WTC11 (cell line): ENCODE measurements at places on chromosomes 7 and 10. TPM values are rescaled to one million over a fixed set of nuclear protein-coding genes. Genes with fewer than 3 reads are reported as not detected.
A peak's percentile ranks its signal among the peaks of the same experiment; 100 is the strongest.

- no peak overlapping the region for H3K27ac ChIP-seq
- no peak for DNase-seq
- H3K4me1 ChIP-seq = no peaks in the 10 kb centered on the region
- no peak overlapping the region for H3K4me3 ChIP-seq
These were observed 724.2 kb downstream of the GATA3 start for GRCh38 chr10:8778713-8779112.

GRCh38 chr7:55325371-55325792, 39.8 kb upstream of the LANCL2 start:
- no peak overlapping the region for H3K4me3 ChIP-seq
- no peak for DNase-seq
- no peaks in the 10 kb centered on the region; the same call in 1 of the 2 replicates for H3K27me3 ChIP-seq
- H3K27ac ChIP-seq = no peak overlapping the region
- no peaks in the 10 kb centered on the region for H3K4me1 ChIP-seq
- no peaks in the 10 kb centered on the region for H3K36me3 ChIP-seq

- peak overlapping the region; percentile 15 for H3K27ac ChIP-seq
- H3K4me1 ChIP-seq = peaks cover 46% of the 10 kb centered on the region
These were observed 19.1 kb downstream of the ATXN7L1 start for GRCh38 chr7:105857009-105857952.

Gene NRF1
- total RNA-seq = 16.4 to 18.3 TPM (median 16.4 TPM) in 3 replicates

Gene OSBPL3
- 16.0 to 20.2 TPM (median 17.1 TPM) in 3 replicates for total RNA-seq

DNA sequence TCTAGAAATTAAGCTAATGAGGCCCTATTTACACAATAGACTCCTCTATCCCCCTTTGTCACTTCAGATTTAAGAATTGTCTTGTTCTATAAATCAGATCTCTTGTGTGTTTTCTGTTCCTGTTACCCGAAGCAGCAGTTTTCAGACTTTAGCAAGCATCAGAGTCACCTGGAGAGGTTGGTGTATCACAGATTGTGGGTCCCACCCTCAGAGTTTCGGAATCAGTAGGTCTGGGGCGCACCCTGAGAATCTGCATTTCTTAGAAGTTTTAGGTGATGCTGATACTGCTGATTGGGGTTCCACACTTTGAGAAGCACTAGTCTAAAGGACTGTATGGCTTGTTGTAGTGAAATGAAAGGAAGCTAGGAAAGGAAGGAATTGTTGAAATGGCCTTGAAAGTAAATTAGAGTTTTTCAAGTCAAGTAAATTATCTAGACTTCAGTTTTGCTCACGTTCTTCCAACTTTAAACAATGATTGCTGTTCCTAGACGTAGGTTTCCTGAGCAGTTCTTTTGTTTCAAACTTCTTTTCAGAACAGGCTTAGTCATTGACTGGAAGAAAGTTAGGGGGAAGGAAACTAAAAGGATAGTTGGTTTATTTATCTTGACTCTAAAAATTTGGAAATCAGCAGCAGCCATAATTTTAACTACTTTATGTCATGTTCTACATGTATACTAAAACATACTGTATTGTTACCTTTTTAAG, 15.7 kb downstream of the BPGM start:
- H3K4me1 ChIP-seq = peaks cover 10% of the 10 kb centered on the region
- peak overlapping the region; percentile 48; the same call in 1 of the 2 replicates for H3K27ac ChIP-seq
- DNase-seq = no peak

- H3K27me3 ChIP-seq = no peaks in the 10 kb centered on the region
These were observed 166.2 kb downstream of the ZNF365 start for GRCh38 chr10:62540389-62540788.

- no peak overlapping the region for H3K4me3 ChIP-seq
- no peak overlapping the region for H3K27ac ChIP-seq
- no peaks in the 10 kb centered on the region for H3K27me3 ChIP-seq
- H3K36me3 ChIP-seq = no peaks in the 10 kb centered on the region
These were observed 41.8 kb downstream of the ASZ1 start for GRCh38 chr7:117385363-117386109.

Gene INSYN2A
- total RNA-seq = 0.13 to 0.23 TPM (median 0.21 TPM) in 3 replicates

DNA sequence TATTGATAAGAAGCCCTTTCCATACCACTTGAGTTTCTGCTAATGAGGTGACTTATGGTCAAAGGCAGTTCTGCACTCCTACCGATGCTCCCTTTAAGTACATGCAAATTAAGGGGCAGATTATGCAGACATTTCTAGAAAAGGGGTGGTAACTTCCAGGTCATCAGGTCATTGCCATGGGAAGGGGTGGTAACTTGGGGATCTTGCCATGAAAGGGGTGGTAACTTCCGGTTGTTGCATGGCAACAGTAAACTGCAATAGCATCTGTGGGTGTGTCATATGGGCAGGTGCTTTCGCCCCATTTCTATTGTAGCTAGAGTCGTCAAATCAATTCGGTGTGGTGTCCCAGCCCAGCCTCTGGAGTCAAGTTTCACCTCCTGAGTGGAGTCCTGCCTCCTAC, 150.9 kb downstream of the UBE2H start:
- no peak overlapping the region for H3K27ac ChIP-seq
- H3K36me3 ChIP-seq = no peaks in the 10 kb centered on the region
- no peak overlapping the region for H3K4me3 ChIP-seq
- DNase-seq = peak; percentile 21
- peaks cover 53% of the 10 kb centered on the region for H3K4me1 ChIP-seq

GRCh38 chr7:104805449-104806317, 208.3 kb upstream of the KMT2E start:
- H3K4me3 ChIP-seq = no peak overlapping the region
- no peaks in the 10 kb centered on the region for H3K36me3 ChIP-seq
- H3K27me3 ChIP-seq = no peaks in the 10 kb centered on the region

DNA sequence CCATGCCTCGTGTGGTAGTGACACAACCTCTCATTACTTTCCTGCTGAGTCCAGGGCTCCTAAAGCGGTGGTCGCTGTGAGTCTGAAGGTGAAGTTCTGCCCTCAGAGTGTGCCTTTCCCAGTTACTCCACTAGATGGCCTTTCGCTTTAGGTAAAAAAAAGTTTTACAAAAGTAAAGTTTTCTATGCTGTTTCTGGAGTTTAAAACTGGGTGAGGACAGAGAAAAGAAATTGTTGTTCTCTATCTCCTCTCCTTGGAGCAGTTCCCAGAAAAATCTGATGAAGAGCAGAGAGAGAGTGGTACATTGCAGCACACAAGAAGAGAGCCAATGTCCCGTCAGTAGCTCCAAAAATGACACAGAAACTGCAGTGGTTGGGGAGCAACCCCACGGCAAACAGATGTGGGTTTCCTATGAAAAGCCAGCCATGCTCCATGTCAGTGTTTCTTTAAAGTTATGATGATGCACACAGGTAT, 257.1 kb downstream of the GLI3 start:
- H3K4me1 ChIP-seq = peaks cover 14% of the 10 kb centered on the region
- DNase-seq = peak; percentile 37
- H3K36me3 ChIP-seq = peaks cover 12% of the 10 kb centered on the region
- H3K27me3 ChIP-seq = no peaks in the 10 kb centered on the region
- no peak overlapping the region for H3K27ac ChIP-seq
- H3K4me3 ChIP-seq = no peak overlapping the region

GRCh38 chr7:26074919-26075318, 77.1 kb upstream of the NFE2L3 start:
- no peak overlapping the region for H3K4me3 ChIP-seq
- no peaks in the 10 kb centered on the region for H3K36me3 ChIP-seq
- H3K4me1 ChIP-seq = peaks cover 20% of the 10 kb centered on the region
- H3K27ac ChIP-seq = no peak overlapping the region

Gene MMRN2
- 1.7 to 2.8 TPM (median 2.4 TPM) in 3 replicates for total RNA-seq

Gene FEZF1
- 11.1 to 20.0 TPM (median 11.6 TPM) in 3 replicates for total RNA-seq

Gene AGR3
- not detected in 3 replicates for total RNA-seq

- peaks cover 13% of the 10 kb centered on the region for H3K36me3 ChIP-seq
- H3K4me3 ChIP-seq = no peak overlapping the region
- H3K27me3 ChIP-seq = no peaks in the 10 kb centered on the region
- H3K4me1 ChIP-seq = peaks cover 22% of the 10 kb centered on the region
- no peak overlapping the region for H3K27ac ChIP-seq
These were observed 275.5 kb upstream of the DGKB start for GRCh38 chr7:15178065-15178464.

DNA sequence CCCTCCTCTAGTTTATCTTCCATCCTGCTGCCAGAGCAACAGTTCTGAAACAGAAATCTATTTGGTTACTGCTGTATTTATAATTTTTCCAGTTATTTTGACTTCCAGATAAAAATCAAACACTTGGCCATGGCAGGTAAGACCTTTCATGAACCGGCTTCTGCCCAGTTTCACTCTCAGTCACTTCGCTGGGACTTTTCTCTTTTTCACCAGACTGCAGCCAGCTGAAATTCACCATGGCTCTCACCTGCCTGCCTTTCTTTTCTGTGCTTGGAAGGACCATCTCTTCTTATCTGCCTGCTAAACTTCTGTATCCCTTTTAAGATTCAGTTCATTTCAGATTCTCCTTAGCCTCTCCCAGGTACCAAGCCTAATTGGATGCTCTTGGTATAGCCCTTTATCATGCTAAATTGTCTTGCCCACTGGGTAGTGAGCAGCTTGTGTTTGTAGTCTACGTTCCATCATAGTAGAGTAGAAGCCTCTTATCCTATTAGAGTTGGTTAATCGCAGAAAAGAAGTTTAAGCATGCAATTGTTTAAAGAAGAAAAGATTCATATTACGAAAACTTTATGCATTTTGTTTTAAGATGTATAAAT, 71.7 kb downstream of the TAF3 start:
- H3K4me1 ChIP-seq = peaks cover 21% of the 10 kb centered on the region
- DNase-seq = no peak
- no peaks in the 10 kb centered on the region for H3K36me3 ChIP-seq
- peak overlapping the region; percentile 16; the same call in 1 of the 2 replicates for H3K27ac ChIP-seq
- no peaks in the 10 kb centered on the region for H3K27me3 ChIP-seq
- H3K4me3 ChIP-seq = no peak overlapping the region

GRCh38 chr10:60352105-60352504, 37.6 kb downstream of the ANK3 start:
- peaks cover 52% of the 10 kb centered on the region for H3K4me1 ChIP-seq
- H3K36me3 ChIP-seq = no peaks in the 10 kb centered on the region
- no peaks in the 10 kb centered on the region for H3K27me3 ChIP-seq
- no peak overlapping the region for H3K27ac ChIP-seq
- no peak overlapping the region for H3K4me3 ChIP-seq
- DNase-seq = no peak

Gene DNAJB9
- total RNA-seq = 6.6 to 8.2 TPM (median 7.1 TPM) in 3 replicates

Gene OR2A5
- not detected in 3 replicates for total RNA-seq

DNA sequence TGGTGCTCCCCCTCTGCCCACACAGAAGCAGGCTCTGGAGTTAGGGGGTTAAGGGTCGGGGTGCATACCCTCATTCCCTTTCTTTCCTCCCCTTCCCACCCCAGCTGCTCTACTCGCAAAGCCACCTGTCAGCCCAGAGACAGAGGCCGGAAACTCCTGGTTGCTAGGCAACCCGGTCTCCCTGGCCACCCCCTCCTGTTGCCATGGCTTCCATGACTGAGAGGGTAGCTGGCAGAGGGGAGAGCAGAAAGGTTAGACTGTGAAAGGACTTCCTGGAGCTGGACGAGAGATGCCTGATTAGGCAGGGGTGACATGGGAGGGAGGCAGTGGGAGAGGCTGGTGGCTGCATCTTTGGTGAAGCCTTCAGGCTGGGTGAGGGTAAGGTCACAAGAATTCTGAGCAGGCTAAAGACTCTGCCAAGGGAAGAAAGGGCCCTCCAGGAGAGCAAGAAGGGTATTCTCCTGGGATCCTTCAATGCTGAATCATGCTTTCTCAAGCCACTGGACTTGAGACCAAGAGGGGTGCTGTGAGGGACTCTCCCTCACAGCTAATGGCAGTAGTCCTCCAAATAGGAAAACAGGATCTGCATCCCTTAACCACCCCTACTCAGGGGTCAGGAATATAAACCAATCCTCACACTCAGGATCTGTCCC, 5.4 kb downstream of the PSD start:
- H3K4me1 ChIP-seq = peaks cover 35% of the 10 kb centered on the region
- H3K4me3 ChIP-seq = no peak overlapping the region
- DNase-seq = peak; percentile 64

GRCh38 chr7:157432957-157433576, 96.3 kb downstream of the DNAJB6 start:
- H3K4me3 ChIP-seq = peak overlapping the region; percentile 59
- no peak overlapping the region for H3K27ac ChIP-seq
- H3K27me3 ChIP-seq = no peaks in the 10 kb centered on the region; the same call in none of the 2 replicates
- no peaks in the 10 kb centered on the region for H3K36me3 ChIP-seq

DNA sequence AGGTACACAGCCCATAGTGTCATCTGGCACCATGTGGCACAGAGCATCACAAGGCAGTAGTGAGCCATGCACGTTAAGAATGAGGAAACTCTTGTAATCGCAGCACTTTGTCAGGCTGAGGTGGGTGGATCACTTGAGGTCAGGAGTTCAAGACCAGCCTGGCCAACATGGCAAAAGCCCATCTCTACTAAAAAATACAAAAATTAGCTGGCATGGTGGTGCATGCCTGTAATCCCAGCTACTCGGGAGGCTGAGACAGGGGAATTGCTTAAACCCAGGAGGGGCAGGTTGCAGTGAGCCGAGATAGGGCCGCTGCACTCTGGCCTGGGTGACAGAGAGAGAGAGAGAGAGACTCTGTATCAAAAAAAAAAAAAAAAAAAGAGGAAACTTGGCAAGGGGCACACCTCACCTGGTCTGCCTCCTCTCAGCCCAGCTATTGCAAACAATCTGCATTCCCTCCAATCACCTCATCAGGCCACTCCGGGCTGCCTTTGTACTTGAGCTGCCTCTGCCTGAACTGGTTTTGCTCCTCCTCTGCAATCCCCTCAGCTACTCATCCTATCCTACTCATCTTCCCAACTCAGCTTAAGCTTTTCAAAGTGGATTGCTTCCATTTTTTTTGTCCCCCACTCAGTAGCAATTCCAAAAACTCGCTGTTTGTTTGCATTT, 46.0 kb upstream of the OPTN start:
- DNase-seq = peak; percentile 22

DNA sequence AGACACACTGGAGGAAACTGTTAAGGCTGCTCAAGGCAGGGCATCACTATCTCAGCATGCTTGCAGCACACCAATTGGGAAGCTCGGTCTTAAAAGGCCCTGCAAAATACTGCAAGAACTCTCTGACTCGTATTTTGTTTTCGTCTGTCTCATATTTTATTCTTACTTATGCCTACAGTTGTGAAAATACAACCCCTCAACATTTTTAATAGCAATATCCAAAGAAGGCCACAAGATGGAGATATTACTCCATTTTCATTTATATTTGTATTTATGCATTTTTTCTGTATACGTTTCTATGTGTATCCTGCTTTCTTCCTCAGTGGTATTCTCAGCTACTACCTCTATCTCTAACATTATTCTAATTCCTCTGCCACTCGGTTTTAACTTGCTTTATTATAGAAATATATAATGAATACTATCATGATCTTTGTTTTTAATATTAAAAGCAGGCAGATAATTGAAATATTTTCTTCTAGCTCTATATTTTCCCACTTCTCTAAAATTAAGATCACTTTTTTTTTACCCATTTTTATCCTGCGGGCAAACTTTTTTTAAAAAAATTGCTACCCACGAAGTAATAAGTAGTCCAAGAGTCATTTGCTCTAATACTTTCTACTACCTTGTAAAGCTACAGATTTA, 10.0 kb downstream of the DNAJC1 start:
- no peak for DNase-seq
- no peaks in the 10 kb centered on the region for H3K36me3 ChIP-seq
- no peak overlapping the region for H3K4me3 ChIP-seq
- H3K27ac ChIP-seq = no peak overlapping the region
- H3K27me3 ChIP-seq = no peaks in the 10 kb centered on the region

Gene MYL10
- not detected in 3 replicates for total RNA-seq

Gene PRKG1
- 15.6 to 16.5 TPM (median 15.7 TPM) in 3 replicates for total RNA-seq
